ENCODE measurements at places on chromosomes 16 and 17. TPM values are rescaled to one million over a fixed set of nuclear protein-coding genes. Genes with fewer than 3 reads are reported as not detected.

CLEC3A gene
- not detected for total RNA-seq

CEP295NL gene
- total RNA-seq = 2.1 TPM

MGAT5B gene
- total RNA-seq = not detected

ELOB gene
- total RNA-seq = 146 TPM

CDH3 gene
- not detected for total RNA-seq

FAM222B gene
- total RNA-seq = 16.9 TPM

NPIPA3 gene
- total RNA-seq = not detected

SCIMP gene
- 8.0 TPM for total RNA-seq

GRCh38 chr16:27489906-27490305 lies 59.8 kb downstream of the GTF3C1 start:
- H3K4me1 ChIP-seq = peaks cover 25% of the 10 kb centered on the region
- no peak for DNase-seq
- H3K27me3 ChIP-seq = no peaks in the 10 kb centered on the region
- H3K36me3 ChIP-seq = peaks cover 67% of the 10 kb centered on the region

- no peak overlapping the region for H3K27ac ChIP-seq
- DNase-seq = no peak
- H3K4me3 ChIP-seq = no peak overlapping the region
- H3K4me1 ChIP-seq = no peaks in the 10 kb centered on the region
- no peaks in the 10 kb centered on the region for H3K36me3 ChIP-seq
- no peaks in the 10 kb centered on the region for H3K27me3 ChIP-seq
Measured at GRCh38 chr16:83577078-83577745, 230.6 kb upstream of the HSBP1 start.

DNA sequence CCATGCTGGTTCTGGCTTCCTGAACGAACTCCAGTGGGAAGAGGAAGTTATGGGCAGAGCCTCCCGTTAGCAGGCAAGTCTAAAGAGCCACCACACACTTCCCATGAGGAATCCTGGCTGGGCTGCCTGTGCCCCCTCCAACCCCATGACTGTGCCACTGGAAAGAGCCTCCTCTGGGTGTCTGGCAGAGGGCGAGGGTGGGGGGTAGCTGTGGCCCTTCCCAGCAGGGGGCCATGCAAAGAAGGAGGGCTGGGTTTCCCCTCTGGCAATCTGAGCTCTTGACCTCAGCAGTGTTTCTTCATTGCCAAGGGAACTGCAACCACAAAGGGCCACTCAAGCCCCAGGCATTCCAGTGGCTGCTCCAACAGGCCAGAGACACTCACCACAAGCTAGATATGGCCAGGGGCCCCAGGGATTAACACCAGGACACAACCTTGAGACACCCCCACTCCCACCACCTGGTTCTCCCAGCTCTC lies 1.7 kb upstream of the RRAD start:
- no peak overlapping the region for H3K27ac ChIP-seq
- H3K36me3 ChIP-seq = no peaks in the 10 kb centered on the region
- H3K27me3 ChIP-seq = peaks cover 17% of the 10 kb centered on the region
- no peak overlapping the region for H3K4me3 ChIP-seq

DNA sequence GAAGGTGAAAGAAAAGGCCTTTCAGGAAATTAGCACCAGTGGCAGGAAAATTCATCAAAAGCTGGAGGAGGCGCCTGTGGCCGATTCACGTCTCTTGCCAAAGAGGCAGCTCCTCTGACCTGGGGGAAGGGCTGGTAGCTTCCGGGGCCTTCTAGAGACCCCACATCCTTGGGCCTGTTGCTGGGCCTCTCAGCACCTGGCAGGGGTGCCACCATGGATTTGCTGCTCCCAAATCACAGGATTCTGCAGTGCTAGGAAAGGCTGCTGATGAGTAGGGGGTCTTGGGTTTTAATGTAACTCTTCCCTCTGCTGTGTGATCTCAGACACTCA lies 11.6 kb upstream of the CBFB start:
- H3K27me3 ChIP-seq = peaks cover 13% of the 10 kb centered on the region
- H3K4me3 ChIP-seq = no peak overlapping the region
- no peak overlapping the region for H3K27ac ChIP-seq
- DNase-seq = no peak
- peaks cover 13% of the 10 kb centered on the region for H3K4me1 ChIP-seq

DNA sequence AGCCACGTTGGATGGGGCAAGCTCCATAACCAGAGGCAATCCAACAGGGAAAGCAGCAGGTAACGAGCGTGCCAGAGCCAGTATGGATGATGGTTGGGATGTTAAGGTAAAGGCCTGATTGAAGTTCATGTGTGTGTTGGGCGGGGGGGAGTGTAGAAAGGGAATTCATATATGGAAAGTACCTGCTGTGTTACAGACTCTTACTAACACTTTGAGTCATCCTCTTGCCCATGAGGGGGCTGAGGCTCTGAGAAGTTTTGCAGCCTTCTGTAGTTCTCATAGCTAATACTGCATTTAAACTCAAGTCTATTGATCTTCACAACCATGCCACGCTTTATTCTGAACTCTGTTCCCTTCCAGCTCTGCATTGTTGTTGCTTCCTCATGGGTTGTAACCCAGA lies 28.5 kb downstream of the SYCE1L start:
- no peaks in the 10 kb centered on the region for H3K36me3 ChIP-seq
- no peak overlapping the region for H3K4me3 ChIP-seq
- no peaks in the 10 kb centered on the region for H3K4me1 ChIP-seq
- H3K27me3 ChIP-seq = no peaks in the 10 kb centered on the region
- no peak overlapping the region for H3K27ac ChIP-seq
- no peak for DNase-seq

DNA sequence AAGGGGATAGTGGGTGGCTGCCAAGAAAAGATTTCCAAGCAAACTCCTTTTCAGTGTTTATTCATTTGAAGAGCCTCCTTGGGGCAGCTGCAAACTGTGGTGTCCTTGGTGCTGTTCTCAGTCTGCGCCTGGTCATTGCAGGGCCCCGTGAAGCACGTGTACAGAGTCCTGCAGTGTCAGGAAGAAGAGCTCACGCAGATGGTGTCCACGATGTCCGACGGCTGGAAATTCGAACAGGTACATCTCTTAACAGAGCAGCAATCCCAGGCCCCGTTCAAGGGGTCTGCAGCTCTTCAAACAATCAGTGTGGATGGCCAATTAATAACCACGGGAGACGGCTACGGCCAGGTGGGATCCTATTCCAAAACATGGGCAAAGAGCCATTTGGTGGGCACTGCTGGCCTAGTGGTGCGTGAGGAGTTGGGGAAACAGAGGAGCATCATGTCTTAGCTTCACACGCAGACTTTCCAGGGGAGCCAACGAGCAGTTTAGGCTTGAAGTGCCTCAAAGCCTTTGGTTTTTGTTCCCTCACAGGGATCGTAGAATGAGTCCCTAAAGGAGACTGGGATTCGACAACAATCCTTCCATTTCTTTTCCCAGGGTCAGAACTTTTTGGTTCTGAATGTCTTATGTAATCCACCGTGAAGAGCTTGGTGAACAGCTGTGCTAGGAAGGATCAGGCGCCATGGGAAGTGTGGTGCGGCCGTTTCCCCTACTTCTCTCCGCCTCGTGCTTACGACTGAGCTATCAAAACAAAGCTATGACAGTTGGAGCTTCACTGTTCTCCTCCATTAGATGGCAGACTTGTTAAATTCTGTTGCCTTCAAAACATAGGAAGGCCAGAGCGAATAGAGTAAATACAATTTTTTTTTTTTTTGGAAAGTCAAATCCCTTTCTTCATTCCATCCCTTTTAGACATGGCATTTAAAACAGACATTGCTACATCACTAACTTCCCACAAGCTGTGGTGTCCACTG lies 12.6 kb downstream of the KCTD2 start:
- H3K27me3 ChIP-seq = no peaks in the 10 kb centered on the region
- no peak for DNase-seq
- H3K4me3 ChIP-seq = no peak overlapping the region
- no peaks in the 10 kb centered on the region for H3K4me1 ChIP-seq

DNA sequence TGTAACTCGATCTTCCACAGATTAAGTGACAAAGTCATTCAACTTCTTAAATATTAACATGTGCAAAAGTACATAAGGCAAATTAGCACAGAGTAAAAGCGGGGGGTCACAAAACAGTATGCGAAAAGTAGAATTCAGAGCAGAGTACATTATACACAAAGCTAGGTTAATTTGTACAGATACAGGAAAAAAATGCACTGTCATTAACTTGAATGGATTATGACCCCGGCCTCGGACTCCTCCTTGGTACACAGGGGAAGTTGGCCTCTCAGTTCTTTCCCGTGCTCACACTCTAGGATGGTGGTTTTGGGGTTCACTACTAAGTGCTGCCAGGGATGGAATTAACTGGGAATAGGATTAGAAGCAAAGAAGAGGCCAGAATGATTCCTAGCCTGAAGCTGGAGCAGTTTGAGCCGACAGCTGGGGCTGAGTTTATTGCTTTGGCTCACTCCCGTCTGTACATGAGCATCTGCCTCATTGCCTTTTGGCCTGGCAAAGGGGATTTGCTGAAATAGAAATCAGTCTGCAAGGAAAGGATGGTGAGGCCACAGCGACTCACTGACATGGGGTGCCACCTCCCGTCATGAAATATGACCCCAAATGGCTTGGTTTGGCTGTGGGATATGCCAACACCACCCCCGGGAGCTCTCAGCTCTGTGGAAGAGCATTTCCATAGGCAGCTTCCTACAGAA lies 23.6 kb downstream of the NTN1 start:
- peaks cover 2% of the 10 kb centered on the region for H3K27me3 ChIP-seq
- H3K4me3 ChIP-seq = no peak overlapping the region
- H3K36me3 ChIP-seq = no peaks in the 10 kb centered on the region
- no peak overlapping the region for H3K27ac ChIP-seq
- no peak for DNase-seq

DNA sequence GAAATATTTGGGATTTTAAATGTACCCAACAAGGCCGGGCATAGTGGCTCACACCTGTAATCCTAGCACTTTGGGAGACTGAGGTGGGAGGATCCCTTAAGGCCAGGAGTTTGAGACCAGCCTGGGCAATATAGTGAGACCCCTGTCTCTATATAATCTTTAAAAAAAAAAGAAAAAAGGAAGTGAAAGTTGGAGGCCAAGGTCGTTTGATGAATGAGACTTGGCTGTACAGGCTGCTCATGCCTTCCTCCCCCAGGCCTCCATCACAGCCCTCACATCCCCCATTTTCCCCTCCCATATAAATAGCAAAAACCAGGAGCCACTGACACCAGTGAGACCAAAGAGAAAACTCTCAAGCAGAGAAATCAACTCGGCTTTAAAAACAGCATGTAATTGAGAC lies 3.3 kb upstream of the CA7 start:
- no peak overlapping the region for H3K4me3 ChIP-seq
- no peak for DNase-seq
- H3K27me3 ChIP-seq = peaks cover 14% of the 10 kb centered on the region
- no peaks in the 10 kb centered on the region for H3K36me3 ChIP-seq
- H3K27ac ChIP-seq = no peak overlapping the region

GRCh38 chr17:77125432-77125901 lies 15.3 kb upstream of the SEC14L1 start:
- H3K4me1 ChIP-seq = peaks cover 22% of the 10 kb centered on the region
- H3K36me3 ChIP-seq = no peaks in the 10 kb centered on the region
- no peaks in the 10 kb centered on the region for H3K27me3 ChIP-seq
- no peak overlapping the region for H3K27ac ChIP-seq

- H3K27ac ChIP-seq = no peak overlapping the region
- no peak for DNase-seq
- H3K4me1 ChIP-seq = peaks cover 8% of the 10 kb centered on the region
Measured at GRCh38 chr17:50636804-50637195, 2.1 kb downstream of the ABCC3 start.

- no peaks in the 10 kb centered on the region for H3K27me3 ChIP-seq
- H3K36me3 ChIP-seq = no peaks in the 10 kb centered on the region
- no peak overlapping the region for H3K4me3 ChIP-seq
- peaks cover 27% of the 10 kb centered on the region for H3K4me1 ChIP-seq
- no peak for DNase-seq
- H3K27ac ChIP-seq = no peak overlapping the region
Measured at GRCh38 chr17:61250335-61250890, 149.2 kb upstream of the TBX2 start.

GRCh38 chr17:51914577-51914976 lies 243.9 kb downstream of the CA10 start:
- H3K27ac ChIP-seq = no peak overlapping the region
- H3K27me3 ChIP-seq = no peaks in the 10 kb centered on the region
- no peaks in the 10 kb centered on the region for H3K36me3 ChIP-seq
- no peaks in the 10 kb centered on the region for H3K4me1 ChIP-seq

GRCh38 chr17:62595484-62595883 lies 32.0 kb upstream of the MRC2 start:
- H3K27ac ChIP-seq = no peak overlapping the region
- H3K27me3 ChIP-seq = no peaks in the 10 kb centered on the region
- DNase-seq = no peak
- H3K4me1 ChIP-seq = no peaks in the 10 kb centered on the region
- no peak overlapping the region for H3K4me3 ChIP-seq

- no peak for DNase-seq
- no peak overlapping the region for H3K4me3 ChIP-seq
- no peaks in the 10 kb centered on the region for H3K27me3 ChIP-seq
- H3K4me1 ChIP-seq = peaks cover 60% of the 10 kb centered on the region
- no peaks in the 10 kb centered on the region for H3K36me3 ChIP-seq
Measured at GRCh38 chr17:81019563-81020442, 15.1 kb upstream of the BAIAP2 start.

GRCh38 chr17:18156171-18156975 lies 27.3 kb upstream of the ALKBH5 start:
- no peak overlapping the region for H3K4me3 ChIP-seq
- H3K36me3 ChIP-seq = no peaks in the 10 kb centered on the region
- no peaks in the 10 kb centered on the region for H3K27me3 ChIP-seq
- no peak overlapping the region for H3K27ac ChIP-seq

GRCh38 chr16:2466667-2467527 lies 4.2 kb upstream of the NTN3 start:
- no peaks in the 10 kb centered on the region for H3K36me3 ChIP-seq
- no peak overlapping the region for H3K4me3 ChIP-seq
- peaks cover 25% of the 10 kb centered on the region for H3K4me1 ChIP-seq
- peaks cover 25% of the 10 kb centered on the region for H3K27me3 ChIP-seq

DNA sequence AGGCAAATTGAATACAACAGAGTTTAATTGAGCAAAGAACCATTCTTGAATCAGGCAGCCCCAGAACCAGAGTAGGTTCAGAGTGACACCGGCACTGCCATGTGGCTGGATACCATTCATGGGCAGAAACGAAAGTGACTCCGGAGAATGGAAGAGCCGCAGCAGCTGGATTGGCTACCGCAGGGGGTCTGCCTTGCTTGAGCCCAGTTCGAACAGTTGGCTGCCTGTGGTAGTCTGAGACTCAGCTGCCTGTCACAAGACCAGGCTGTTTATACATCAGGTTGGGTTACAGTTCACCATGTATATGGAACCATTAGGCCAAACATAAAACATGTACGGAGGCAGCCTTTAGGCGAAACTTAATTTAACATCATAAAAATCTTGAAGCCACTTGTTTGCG lies 205.2 kb upstream of the CHMP6 start:
- peaks cover 45% of the 10 kb centered on the region for H3K4me1 ChIP-seq
- H3K27ac ChIP-seq = no peak overlapping the region
- H3K4me3 ChIP-seq = no peak overlapping the region
- H3K36me3 ChIP-seq = no peaks in the 10 kb centered on the region
- no peaks in the 10 kb centered on the region for H3K27me3 ChIP-seq
- DNase-seq = no peak

GRCh38 chr17:29726715-29727252 lies 104.1 kb upstream of the CORO6 start:
- peaks cover 7% of the 10 kb centered on the region for H3K36me3 ChIP-seq
- H3K27me3 ChIP-seq = no peaks in the 10 kb centered on the region
- H3K4me1 ChIP-seq = peaks cover 33% of the 10 kb centered on the region
- peak; percentile 69 for DNase-seq
- H3K27ac ChIP-seq = peak overlapping the region; percentile 72
